Stomach (tissue), 19 donors: ENCODE measurements at places on chromosomes 13 and 19. TPM values are rescaled to one million over a fixed set of nuclear protein-coding genes. Genes with fewer than 3 reads are reported as not detected.

Gene CGB8
- not detected for total RNA-seq

Gene MYPOP
- total RNA-seq: 12.2 TPM

GRCh38 chr13:75224053-75224742 lies 257.8 kb downstream of the TBC1D4 start:
- peaks cover 9% of the 10 kb centered on the region for H3K4me1 ChIP-seq
- H3K27me3 ChIP-seq: peaks cover 5% of the 10 kb centered on the region
- DNase-seq: no peak

- H3K27me3 ChIP-seq: no peaks in the 10 kb centered on the region
- no peak overlapping the region for H3K27ac ChIP-seq
- no peak for DNase-seq
- peaks cover 6% of the 10 kb centered on the region for H3K4me1 ChIP-seq
- H3K4me3 ChIP-seq: no peak overlapping the region
These were observed 9.4 kb downstream of the C3 start for GRCh38 chr19:6711078-6711361.

Gene ZNF570
- 6.7 TPM for total RNA-seq

DNA sequence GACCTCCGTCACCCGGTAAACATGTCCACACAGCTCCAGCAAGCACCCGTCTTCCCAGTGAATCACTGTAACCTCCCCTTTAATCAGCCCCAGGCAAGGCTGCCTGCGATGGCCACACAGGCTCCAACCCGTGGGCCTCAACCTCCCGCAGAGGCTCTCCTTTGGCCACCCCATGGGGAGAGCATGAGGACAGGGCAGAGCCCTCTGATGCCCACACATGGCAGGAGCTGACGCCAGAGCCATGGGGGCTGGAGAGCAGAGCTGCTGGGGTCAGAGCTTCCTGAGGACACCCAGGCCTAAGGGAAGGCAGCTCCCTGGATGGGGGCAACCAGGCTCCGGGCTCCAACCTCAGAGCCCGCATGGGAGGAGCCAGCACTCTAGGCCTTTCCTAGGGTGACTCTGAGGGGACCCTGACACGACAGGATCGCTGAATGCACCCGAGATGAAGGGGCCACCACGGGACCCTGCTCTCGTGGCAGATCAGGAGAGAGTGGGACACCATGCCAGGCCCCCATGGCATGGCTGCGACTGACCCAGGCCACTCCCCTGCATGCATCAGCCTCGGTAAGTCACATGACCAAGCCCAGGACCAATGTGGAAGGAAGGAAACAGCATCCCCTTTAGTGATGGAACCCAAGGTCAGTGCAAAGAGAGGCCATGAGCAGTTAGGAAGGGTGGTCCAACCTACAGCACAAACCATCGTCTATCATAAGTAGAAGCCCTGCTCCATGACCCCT lies 9.0 kb upstream of the CEACAM5 start:
- H3K4me3 ChIP-seq: no peak overlapping the region
- no peak for DNase-seq
- H3K27me3 ChIP-seq: no peaks in the 10 kb centered on the region
- peaks cover 11% of the 10 kb centered on the region for H3K4me1 ChIP-seq
- H3K27ac ChIP-seq: no peak overlapping the region

GRCh38 chr13:38415233-38415632 lies 65.6 kb downstream of the UFM1 start:
- H3K4me1 ChIP-seq: no peaks in the 10 kb centered on the region
- no peak overlapping the region for H3K27ac ChIP-seq
- H3K27me3 ChIP-seq: no peaks in the 10 kb centered on the region
- H3K36me3 ChIP-seq: no peaks in the 10 kb centered on the region
- DNase-seq: no peak
- no peak overlapping the region for H3K4me3 ChIP-seq

DNA sequence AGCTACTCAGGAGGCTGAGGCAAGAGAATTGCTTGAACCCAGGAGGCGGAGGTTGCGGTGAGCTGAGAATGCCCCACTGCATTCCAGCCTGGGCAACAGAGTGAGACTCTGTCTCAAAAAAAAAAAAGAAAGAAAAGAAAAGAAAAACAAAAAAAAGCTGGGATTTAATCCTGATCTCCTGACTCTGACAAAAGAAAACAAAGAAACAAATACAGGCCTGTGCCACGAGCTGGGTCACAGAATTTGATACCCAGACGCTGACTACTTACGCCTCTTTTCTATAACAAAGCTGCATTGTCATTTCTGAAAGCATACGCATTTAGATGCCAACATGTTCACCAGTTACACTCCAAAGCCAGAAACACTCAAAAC lies 18.2 kb upstream of the GTF2F2 start:
- no peaks in the 10 kb centered on the region for H3K36me3 ChIP-seq
- H3K4me3 ChIP-seq: no peak overlapping the region
- no peaks in the 10 kb centered on the region for H3K27me3 ChIP-seq
- no peaks in the 10 kb centered on the region for H3K4me1 ChIP-seq
- no peak for DNase-seq

DNA sequence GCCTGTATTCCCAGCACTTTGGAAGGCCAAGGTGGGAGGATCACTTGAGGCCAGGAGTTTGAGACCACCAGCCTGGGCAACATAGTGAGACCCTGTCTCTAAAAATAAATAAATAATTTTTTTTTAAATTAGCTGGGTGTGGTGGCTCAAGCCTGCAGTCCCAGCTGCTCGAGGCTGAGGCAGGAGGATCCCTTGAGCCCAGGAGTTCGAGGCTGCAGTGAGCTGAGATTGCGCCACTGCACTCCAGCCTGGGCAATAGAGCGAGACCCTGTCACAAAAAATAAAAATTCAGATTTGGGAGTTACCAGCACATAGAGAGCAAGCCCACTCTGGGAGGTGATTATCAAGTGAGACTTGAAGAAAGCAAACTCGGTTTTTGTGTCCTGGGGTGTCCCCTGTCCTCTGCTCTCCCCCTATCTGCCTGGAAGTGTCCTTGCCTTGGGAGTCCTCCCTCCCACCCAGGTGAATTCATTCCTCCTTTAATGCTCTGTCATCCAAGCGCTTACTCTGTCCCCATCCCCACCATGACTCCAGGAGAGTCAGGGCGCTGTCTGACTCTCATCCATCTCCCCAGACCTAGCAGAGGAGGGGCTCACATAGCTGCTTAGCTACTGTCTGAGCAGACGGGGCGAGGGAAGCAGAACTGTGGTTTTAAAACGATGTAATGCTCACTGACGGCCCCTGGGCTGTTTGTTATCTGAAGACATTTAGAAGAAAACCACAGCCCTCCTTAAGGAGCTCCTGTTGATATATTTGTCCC lies 146.8 kb downstream of the STK24 start:
- no peaks in the 10 kb centered on the region for H3K27me3 ChIP-seq
- no peak for DNase-seq
- H3K4me3 ChIP-seq: no peak overlapping the region

Gene EDNRB
- total RNA-seq: 15.8 TPM

Gene MAST1
- total RNA-seq: 2.2 TPM

DNA sequence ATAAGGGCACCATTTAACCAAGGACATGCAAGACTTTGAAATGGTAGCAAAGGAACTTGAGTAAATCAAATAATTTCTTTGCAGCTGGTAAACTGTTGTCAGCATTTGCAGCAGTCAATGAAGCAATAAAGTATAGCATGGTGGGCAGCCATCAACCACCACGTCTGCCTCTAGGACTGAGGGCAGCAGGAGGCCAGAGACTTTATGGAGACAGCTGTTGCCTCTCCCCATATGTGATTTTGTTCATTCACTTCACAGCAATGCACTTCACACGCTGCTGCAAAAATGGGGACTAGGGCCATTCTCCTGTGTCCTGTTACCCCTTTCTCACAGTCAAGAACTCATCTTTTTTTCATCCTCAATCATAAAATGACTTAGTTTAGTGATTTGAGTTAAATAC lies 51.3 kb upstream of the PCDH9 start:
- DNase-seq: no peak
- no peaks in the 10 kb centered on the region for H3K27me3 ChIP-seq
- H3K27ac ChIP-seq: no peak overlapping the region
- no peaks in the 10 kb centered on the region for H3K4me1 ChIP-seq
- H3K4me3 ChIP-seq: no peak overlapping the region
- no peaks in the 10 kb centered on the region for H3K36me3 ChIP-seq
